ENCODE measurements at places on chromosomes 6 and 20.

- no peak for DNase-seq
- no peaks in the 10 kb centered on the region for H3K36me3 ChIP-seq
- peak overlapping the region; percentile 59 for H3K27ac ChIP-seq
- H3K27me3 ChIP-seq = no peaks in the 10 kb centered on the region
- H3K4me3 ChIP-seq = peak overlapping the region; percentile 66
Measured at GRCh38 chr20:53866794-53867740, 203.3 kb downstream of the BCAS1 start.

GRCh38 chr6:25670793-25671513, 18.9 kb downstream of the SCGN start:
- no peaks in the 10 kb centered on the region for H3K36me3 ChIP-seq
- peaks cover 7% of the 10 kb centered on the region for H3K4me1 ChIP-seq
- peak overlapping the region; percentile 19 for H3K27ac ChIP-seq
- peaks cover 10% of the 10 kb centered on the region for H3K27me3 ChIP-seq
- H3K4me3 ChIP-seq = no peak overlapping the region

GRCh38 chr6:108363113-108363512, 68.3 kb downstream of the AFG1L start:
- no peaks in the 10 kb centered on the region for H3K27me3 ChIP-seq
- no peak for DNase-seq
- no peak overlapping the region for H3K4me3 ChIP-seq
- H3K36me3 ChIP-seq = no peaks in the 10 kb centered on the region

- no peaks in the 10 kb centered on the region for H3K27me3 ChIP-seq
- DNase-seq = no peak
- no peak overlapping the region for H3K27ac ChIP-seq
- H3K4me1 ChIP-seq = peaks cover 10% of the 10 kb centered on the region
Measured at GRCh38 chr6:141261672-141262060, 871.1 kb upstream of the GJE1 start.

GRCh38 chr6:45877970-45878590, 137.6 kb downstream of the CLIC5 start:
- peaks cover 20% of the 10 kb centered on the region for H3K27me3 ChIP-seq
- H3K27ac ChIP-seq = no peak overlapping the region
- H3K4me1 ChIP-seq = no peaks in the 10 kb centered on the region
- H3K4me3 ChIP-seq = no peak overlapping the region

DNA sequence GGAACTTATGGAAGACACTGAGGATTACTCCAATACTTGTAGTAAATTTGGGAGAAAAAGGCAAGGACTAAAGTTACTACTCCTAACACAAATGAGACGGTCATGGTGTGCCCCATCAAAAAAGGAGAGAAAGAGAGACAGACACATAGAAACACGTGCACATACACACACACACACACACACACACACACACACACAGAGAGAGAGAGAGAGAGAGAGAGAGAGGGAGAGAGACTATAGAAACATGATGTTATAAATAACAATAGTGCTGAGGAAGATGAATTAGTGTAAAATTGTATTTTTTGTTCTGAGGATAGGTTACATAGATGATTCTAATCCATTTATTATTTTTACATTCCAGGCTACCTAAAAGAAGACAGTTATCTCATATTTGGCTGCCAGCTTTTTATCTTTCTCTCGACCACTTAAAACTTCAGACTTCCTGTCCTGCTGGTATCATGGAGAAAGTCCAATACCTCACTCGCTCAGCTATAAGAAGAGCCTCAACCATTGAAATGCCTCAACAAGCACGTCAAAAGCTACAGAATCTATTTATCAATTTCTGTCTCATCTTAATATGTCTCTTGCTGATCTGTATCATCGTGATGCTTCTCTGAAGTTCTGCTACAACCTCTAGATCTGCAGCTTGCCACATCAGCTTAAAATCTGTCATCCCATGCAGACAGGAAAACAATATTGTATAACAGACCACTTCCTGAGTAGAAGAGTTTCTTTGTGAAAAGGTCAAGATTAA, 10.5 kb downstream of the PLN start:
- H3K4me1 ChIP-seq = peaks cover 37% of the 10 kb centered on the region
- H3K4me3 ChIP-seq = peak overlapping the region; percentile 65

- H3K4me3 ChIP-seq = peak overlapping the region; percentile 94
- H3K36me3 ChIP-seq = peaks cover 67% of the 10 kb centered on the region
- no peaks in the 10 kb centered on the region for H3K27me3 ChIP-seq
- peaks cover 64% of the 10 kb centered on the region for H3K4me1 ChIP-seq
Measured at GRCh38 chr6:32852018-32852843, 1.3 kb downstream of the TAP1 start.

- H3K36me3 ChIP-seq = peaks cover 3% of the 10 kb centered on the region
- no peak overlapping the region for H3K4me3 ChIP-seq
- DNase-seq = no peak
- H3K27ac ChIP-seq = no peak overlapping the region
Measured at GRCh38 chr6:136890986-136891385, 31.1 kb upstream of the SLC35D3 start.

DNA sequence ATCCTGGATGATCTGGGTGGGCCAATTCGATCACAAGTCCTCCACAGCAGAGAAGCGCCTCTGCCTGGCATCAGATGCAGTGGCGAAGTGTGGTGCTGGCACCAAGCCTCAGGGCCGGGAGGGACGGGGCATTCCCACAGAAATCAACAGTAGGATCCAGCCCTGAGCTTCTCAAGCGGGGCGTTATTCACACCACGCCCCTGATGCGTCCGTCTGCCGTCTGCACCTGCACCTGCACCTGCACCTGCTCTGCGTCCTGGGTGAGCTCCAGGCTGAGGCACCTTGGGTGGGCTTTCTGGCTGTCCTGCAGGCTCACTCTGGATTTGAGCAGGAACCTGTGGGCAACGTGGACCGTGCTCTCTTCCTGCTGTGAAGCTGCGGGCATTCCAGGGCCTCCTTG, 13.8 kb upstream of the NTSR1 start:
- peaks cover 4% of the 10 kb centered on the region for H3K4me1 ChIP-seq
- no peak for DNase-seq
- H3K4me3 ChIP-seq = no peak overlapping the region
- H3K36me3 ChIP-seq = no peaks in the 10 kb centered on the region

GRCh38 chr6:64502801-64503200, 867.2 kb downstream of the PHF3 start:
- DNase-seq = no peak
- H3K36me3 ChIP-seq = no peaks in the 10 kb centered on the region
- no peaks in the 10 kb centered on the region for H3K4me1 ChIP-seq

DNA sequence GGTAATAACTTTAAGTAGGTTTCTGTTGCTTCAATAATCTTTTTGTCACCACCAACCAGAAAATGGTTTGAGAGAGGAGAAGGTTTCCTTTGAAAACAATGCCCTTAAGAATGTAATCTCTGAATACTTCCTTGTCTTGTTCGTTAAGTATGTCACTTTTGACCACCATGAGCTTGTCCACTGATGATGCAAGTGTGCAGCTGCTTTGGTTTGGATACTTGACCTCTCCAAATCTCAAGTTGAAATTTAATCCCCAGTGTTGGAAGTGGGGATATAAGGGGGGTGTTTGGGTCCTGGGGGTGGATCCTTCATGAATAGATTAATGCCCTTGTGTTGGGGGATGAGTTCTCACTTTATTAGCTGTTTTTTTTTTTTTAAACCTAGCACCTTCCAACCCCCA, 985.4 kb downstream of the EPHA7 start:
- no peak overlapping the region for H3K27ac ChIP-seq
- no peaks in the 10 kb centered on the region for H3K27me3 ChIP-seq
- no peak for DNase-seq
- no peak overlapping the region for H3K4me3 ChIP-seq
- no peaks in the 10 kb centered on the region for H3K36me3 ChIP-seq

DNA sequence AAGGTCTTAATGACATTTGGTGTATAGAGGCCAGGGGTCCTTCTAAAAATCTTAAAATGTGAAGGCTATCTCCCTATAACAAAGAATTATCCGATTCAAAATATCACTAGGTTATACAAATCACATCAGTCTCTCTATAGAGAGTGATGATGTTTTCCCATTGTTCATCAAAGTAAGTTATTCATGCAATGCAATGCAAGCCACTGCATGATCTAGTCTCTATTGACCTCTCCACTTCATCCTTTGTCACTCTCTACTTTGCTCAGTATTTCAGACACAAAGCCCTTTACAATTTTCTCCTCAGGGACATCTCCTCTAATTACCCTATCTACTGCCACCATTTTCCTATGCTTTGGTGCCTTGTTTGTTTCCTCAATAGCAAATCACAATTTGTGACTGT, 628.0 kb downstream of the HTR1B start:
- no peak overlapping the region for H3K4me3 ChIP-seq
- no peaks in the 10 kb centered on the region for H3K27me3 ChIP-seq
- no peaks in the 10 kb centered on the region for H3K4me1 ChIP-seq
